Psoas muscle (tissue), 8 donors: ENCODE measurements at places on chromosomes 12 and 14.

- peaks cover 41% of the 10 kb centered on the region for H3K36me3 ChIP-seq
- H3K4me3 ChIP-seq: peak overlapping the region; percentile 93
- peak; percentile 56 for DNase-seq
- peak overlapping the region; percentile 89 for H3K27ac ChIP-seq
- H3K27me3 ChIP-seq: no peaks in the 10 kb centered on the region
Observed at GRCh38 chr12:56104815-56105608, 653 bp downstream of the PA2G4 start.

DNA sequence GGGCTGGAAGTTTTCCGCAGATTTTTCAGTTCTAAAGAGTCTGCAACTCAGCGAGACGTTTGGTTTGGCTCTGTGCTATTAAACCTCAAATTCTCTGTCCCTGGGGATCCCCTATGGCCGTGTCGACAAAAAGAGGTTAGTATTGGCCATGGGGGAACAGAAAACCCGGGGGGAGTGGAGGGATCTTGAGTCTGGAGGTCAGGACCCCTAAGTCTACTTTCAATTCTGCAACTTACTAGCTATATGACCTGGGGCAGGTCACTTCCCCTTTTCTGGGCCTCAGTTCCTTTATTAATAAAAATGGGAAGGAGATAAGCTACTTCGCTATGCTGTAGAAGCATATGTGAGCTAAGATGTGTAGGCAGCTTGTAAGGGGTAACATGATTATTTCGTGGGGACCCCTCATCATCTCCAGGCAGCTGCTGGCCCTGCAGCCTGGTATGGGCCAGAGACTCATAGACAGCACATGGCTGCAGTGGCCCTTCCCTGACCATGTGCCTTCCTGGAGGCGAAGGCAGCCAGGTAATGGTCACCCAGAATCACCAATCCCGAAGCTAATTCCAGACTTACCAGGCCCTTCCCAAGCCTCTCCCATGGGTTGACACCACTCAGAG lies 8.6 kb downstream of the ASB2 start:
- H3K27me3 ChIP-seq: no peaks in the 10 kb centered on the region
- DNase-seq: no peak
- peaks cover 61% of the 10 kb centered on the region for H3K36me3 ChIP-seq

DNA sequence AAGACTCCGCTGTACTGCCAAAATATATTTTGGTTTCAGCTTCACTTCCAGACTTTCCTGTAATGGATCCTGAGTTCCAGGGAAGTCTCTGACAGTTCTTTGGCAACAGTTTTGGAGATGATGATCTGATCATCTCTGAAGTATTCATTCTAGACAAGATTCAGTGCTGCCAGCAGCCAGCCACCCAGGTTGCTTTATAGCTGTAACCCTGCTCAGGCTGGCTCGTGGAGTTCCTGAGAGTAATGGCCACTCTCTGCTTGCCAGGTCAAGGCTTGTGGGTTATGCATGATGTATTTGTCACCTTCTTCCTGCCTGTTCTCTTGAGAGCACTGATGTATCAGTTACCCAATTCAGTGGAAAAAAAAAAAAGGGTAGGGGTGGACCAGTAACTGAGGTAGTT lies 124.3 kb downstream of the PPHLN1 start:
- H3K27me3 ChIP-seq: no peaks in the 10 kb centered on the region
- DNase-seq: peak; percentile 57
- no peak overlapping the region for H3K4me3 ChIP-seq
- H3K36me3 ChIP-seq: no peaks in the 10 kb centered on the region

- H3K27ac ChIP-seq: no peak overlapping the region
- no peaks in the 10 kb centered on the region for H3K36me3 ChIP-seq
- H3K27me3 ChIP-seq: peaks cover 2% of the 10 kb centered on the region
- H3K4me3 ChIP-seq: no peak overlapping the region
- DNase-seq: no peak
- no peaks in the 10 kb centered on the region for H3K4me1 ChIP-seq
Observed at GRCh38 chr12:24102676-24103075, 153.2 kb upstream of the SOX5 start.
